ENCODE measurements at places on chromosomes 12 and 14. TPM values are rescaled to one million over a fixed set of nuclear protein-coding genes. Genes with fewer than 3 reads are reported as not detected.

The SERPINA9 gene
- not detected for total RNA-seq

The CCDC38 gene
- not detected for total RNA-seq

The CAPZA3 gene
- total RNA-seq: not detected

The TMPRSS12 gene
- total RNA-seq: not detected

The FAM181A gene
- not detected for total RNA-seq

The DNAJC22 gene
- total RNA-seq: 0.16 TPM

The HOXC6 gene
- total RNA-seq: not detected

The C12orf50 gene
- 0.07 TPM for total RNA-seq

The LRRK2 gene
- not detected for total RNA-seq

The PRH2 gene
- not detected for total RNA-seq

The HSP90AA1 gene
- total RNA-seq: 993 TPM

The LBHD2 gene
- not detected for total RNA-seq

The CACNA1C gene
- total RNA-seq: 0.27 TPM

The ERP27 gene
- 2.3 TPM for total RNA-seq

The CISTR gene
- total RNA-seq: not detected

The SRRM4 gene
- total RNA-seq: not detected

The PARPBP gene
- 23.5 TPM for total RNA-seq

The TAS2R43 gene
- 0.76 TPM for total RNA-seq

The PLA2G1B gene
- total RNA-seq: not detected

The PPFIBP1 gene
- total RNA-seq: 55.7 TPM

The CLEC1B gene
- total RNA-seq: not detected

The OTUB2 gene
- total RNA-seq: 1.5 TPM

The ART4 gene
- not detected for total RNA-seq

The EFS gene
- total RNA-seq: not detected

The NUAK1 gene
- total RNA-seq: not detected

The WIF1 gene
- total RNA-seq: not detected

The KRT78 gene
- total RNA-seq: not detected

The METTL1 gene
- 89.7 TPM for total RNA-seq

The TAS2R8 gene
- not detected for total RNA-seq

The KIF5A gene
- total RNA-seq: 2.4 TPM

The CD163 gene
- not detected for total RNA-seq

The DNAI7 gene
- total RNA-seq: 0.23 TPM

The RNF212B gene
- total RNA-seq: not detected

The GPD1 gene
- 0.88 TPM for total RNA-seq

The TSPAN9 gene
- total RNA-seq: 0.44 TPM

The HRK gene
- not detected for total RNA-seq

The SYNDIG1L gene
- total RNA-seq: not detected

The C12orf42 gene
- not detected for total RNA-seq

The PTCSC3 gene
- not detected for total RNA-seq

The GNB3 gene
- 1.6 TPM for total RNA-seq

The SSPN gene
- total RNA-seq: not detected

The PLCZ1 gene
- total RNA-seq: not detected

The TNFAIP2 gene
- total RNA-seq: 2.4 TPM

The KRT83 gene
- total RNA-seq: not detected

The RND1 gene
- 7.9 TPM for total RNA-seq

The GDF3 gene
- total RNA-seq: not detected

The TMEM233 gene
- total RNA-seq: not detected

The APOF gene
- not detected for total RNA-seq

The CCDC197 gene
- total RNA-seq: not detected

The ADAMTS20 gene
- total RNA-seq: not detected

The FITM1 gene
- 0.26 TPM for total RNA-seq

The ABHD12B gene
- not detected for total RNA-seq
